ENCODE measurements at places on chromosomes 13 and 19.

GRCh38 chr13:98910501-98910951 lies 67.3 kb downstream of the DOCK9 start:
- DNase-seq: no peak

DNA sequence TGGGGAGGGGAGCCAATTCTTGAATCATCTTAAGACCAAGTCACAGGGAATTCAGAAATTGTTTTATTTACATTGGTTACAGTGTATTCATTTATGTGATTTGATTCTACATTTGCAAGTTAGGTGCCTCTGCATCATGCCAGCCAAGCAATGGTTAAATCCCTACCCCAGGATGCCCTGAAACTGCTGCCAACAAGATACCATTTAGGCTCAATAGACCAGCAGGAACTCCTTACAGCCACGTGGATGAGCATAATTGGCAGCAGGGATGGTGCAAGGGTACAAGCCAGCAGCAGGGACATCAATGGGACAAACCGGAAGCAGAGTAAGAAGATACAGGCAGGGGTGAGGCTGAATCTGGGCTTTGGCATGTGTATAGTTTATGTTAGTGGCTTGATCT lies 72.4 kb upstream of the NBEA start:
- DNase-seq: no peak

- no peak for DNase-seq
Measured at GRCh38 chr13:51542346-51543242, 41.7 kb upstream of the WDFY2 start.

- no peak for DNase-seq
Measured at GRCh38 chr13:78601124-78601873, 2.1 kb downstream of the POU4F1 start.

DNA sequence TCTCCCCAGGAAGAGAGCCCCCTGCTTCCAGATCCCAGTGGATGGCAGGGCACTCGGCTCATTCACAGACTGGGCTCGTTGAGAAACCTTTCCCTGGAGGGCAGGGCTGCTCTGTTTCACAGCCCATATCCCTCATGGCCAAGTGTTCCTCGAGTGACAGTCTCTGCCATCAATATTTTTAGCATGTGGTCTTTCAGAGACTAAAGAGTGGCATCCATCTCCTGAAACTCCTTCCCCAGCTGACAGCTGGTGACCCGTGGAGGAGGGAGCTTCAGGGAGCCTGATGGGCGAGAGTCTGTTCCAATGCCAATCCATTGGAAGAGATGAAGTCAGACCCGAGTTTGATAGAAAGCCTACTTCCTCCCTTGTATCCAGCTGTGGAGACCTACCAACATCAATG lies 30.7 kb upstream of the ALOX5AP start:
- no peak for DNase-seq

DNA sequence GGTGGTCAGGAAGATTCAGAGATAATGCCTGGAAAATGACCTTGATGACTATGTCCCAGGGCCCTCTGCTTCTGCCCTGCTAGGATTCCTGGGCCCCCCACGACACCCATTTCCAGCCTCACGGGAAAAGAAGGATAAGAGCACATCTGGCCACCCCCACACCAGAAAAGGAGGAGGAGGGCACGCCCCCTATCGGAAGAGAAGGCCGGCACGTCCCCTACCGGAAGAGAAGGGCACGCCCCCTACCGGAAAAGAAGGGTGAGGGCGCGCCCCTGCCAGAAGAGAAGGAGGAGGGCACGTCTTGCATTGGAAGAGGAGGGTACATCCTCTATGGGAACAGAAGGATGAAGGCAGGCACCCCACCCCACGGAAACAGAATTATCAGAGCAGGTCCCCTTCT lies 84.3 kb downstream of the IER2 start:
- DNase-seq: no peak

Measured in hippocampal formation (tissue), 2 donors.